ENCODE measurements at places on chromosomes 5 and 9. TPM values are rescaled to one million over a fixed set of nuclear protein-coding genes. Genes with fewer than 3 reads are reported as not detected.

DNA sequence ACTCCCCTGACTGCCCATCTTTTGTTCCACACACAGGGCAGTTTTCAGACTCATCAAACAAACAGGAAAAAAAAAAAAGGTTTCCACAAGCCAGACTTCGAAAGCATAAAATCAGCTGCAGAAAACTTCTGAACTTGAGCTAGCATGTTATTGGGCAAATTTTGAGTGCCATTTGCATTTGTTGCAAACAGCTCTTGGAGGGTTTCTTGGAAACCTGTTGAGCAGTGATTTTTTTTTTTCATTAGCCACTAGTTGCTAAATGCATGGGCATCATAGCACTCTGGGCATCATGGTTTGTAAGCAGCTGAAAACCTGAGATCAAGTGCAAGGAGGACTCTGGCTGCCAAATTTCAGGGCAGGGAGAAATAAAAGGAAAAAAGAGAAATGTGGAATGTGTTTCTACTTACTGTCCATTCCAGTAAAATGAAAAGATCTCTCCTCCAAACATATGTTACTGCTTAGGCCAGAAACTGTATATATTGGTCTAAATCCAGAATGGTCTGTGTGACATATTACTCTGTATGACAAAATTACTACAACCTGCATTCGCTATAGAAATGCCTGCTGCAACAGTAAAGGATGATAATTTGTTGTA is 85.2 kb upstream of the SMIM23 start:
- DNase-seq: no peak

SOHLH1 gene
- total RNA-seq: 0.71 TPM

SLC1A1 gene
- total RNA-seq: 1.1 TPM

DNA sequence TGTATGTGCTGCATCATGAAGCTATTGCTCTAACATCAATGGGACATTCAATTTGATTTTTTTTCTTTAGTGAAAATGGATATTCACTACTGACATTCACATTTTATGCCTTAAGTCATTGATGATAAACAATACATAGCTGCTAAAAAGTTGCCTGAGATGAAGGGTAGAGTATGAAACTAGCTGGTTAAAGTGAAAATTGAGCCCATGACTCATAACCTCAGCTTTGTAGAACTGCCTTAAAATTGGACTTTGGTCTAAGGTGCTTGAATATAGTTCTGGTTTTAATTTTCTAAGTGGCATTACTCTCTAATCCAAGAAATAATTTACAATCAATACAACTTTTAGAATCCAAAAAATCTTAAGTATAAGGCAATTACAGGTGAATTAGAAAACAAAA is 740.4 kb upstream of the RIOK2 start:
- DNase-seq: no peak

- no peak for DNase-seq
Measured at GRCh38 chr5:140591747-140592372, 27.2 kb downstream of the SLC35A4 start.

GRCh38 chr9:124007565-124008302 is 3.8 kb upstream of the LHX2 start:
- no peak for DNase-seq
